ENCODE measurements at places on chromosomes 2 and 18.

- DNase-seq = peak; percentile 13
Measured at GRCh38 chr18:58095222-58095621, 51.2 kb downstream of the NEDD4L start.

- no peak for DNase-seq
Measured at GRCh38 chr2:176147210-176147799, 4.0 kb upstream of the HOXD4 start.

GRCh38 chr18:67359873-67360838 lies 156.4 kb downstream of the DSEL start:
- no peak for DNase-seq

DNA sequence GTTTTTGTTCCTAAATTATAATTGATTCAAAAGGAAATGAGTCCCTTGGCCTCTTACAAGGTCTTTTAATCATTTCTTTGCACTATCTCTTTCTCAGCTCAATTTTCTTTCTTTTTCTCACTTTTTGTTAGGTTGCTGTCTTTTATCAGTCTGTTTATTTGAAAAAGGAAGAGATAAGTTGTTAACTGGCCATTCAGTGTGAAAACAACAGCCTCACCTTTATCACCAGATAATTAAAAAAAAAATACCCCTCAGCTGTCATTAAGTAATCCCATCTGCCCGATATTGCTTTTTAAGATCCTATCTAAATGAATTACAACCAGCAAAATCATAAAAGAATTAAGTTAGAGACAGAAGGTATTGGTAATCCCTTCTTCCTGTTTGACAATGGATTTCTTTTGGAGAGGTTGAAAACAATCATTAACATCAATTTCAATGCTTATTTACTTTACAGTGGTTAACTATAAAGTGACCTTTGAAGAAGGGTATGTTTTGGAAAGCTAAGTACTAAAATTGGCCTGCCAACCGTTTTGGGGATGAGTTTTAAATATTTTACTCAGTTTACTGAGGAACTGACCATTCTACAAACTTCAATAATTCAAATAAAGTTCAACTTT lies 104.9 kb downstream of the TGIF1 start:
- DNase-seq = no peak

- no peak for DNase-seq
Measured at GRCh38 chr18:9691235-9691634, 16.9 kb upstream of the RAB31 start.

DNA sequence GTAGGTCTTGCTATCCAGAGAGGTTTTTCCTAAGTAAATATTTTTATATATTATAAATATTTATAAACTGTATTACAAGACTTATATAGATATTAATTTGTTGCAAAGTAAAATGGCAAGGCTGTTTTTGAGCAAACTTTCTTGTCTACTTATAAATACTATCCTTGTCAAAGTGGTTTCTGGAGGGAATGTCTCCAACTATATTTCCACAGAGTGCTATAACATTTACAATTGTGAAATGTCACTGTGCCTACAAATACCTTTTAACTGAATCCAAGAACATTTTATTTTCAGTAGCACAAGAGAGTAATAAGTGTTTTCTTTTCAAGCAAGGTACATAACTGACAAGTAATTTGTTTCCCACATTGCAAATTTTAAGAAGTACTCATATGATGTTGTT lies 256.8 kb downstream of the ZNF385B start:
- no peak for DNase-seq

DNA sequence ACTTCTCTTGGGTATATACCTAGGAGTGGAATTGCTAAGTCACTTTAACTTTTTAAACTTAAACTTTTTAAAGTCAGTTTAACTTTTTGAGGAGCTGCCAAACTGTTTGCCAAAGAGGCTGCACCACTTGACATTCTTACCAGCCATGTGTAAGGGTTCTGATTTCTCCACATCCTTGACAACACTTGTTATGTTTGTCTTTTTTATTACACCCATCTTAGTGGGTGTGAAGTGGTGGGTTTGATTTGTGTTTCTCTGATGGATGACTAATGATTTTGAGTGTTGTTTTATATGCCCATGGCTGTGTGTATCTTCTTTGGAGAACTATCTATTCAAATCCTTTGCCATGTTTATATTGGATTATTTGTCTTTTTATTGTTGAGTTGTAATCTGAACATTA lies 13.6 kb downstream of the ASAP2 start:
- DNase-seq = no peak

GRCh38 chr18:67589325-67589724 lies 72.8 kb upstream of the DSEL start:
- no peak for DNase-seq

GRCh38 chr2:45765728-45766254 lies 114.3 kb downstream of the PRKCE start:
- DNase-seq = peak; percentile 87

- no peak for DNase-seq
Measured at GRCh38 chr18:22207021-22207758, 37.8 kb downstream of the GATA6 start.

DNA sequence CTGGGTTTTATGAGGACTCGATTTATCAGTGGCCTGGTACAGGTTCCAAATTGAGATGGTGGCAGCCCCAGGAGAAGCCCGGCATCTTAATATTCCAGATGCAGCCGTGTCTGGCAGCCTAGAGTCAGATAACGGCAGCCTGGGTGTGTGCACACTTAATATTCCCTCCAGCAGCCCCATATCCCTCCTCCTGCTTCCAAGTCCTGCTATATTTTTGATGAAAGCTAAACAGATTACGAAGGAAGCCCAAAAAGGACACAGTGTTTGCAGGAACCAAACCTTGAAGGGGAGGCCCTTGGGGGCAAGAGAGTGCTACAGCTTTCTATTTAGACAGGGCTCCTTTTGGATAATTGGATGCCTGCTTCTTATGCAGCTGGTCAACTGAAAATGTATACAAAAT lies 25.1 kb upstream of the ALK start:
- no peak for DNase-seq

DNA sequence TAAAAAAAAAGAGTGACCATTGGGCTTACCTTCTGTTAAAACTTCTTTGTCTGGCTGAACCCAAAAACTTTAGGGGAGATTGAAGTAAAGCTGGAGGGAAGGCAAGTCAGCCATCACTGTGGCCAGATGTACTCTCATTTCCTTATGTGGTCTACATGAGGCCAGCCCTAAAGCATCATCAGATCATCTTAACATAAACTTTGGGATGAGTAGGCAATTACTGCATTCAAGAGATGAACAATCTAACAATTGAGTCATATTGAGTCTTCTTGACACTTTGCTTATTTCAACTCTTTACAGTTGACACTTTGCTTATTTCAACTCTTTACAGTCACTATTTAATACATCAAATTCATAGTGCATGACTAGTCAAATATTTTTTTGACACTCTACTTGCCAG lies 155.6 kb downstream of the QPCT start:
- no peak for DNase-seq

DNA sequence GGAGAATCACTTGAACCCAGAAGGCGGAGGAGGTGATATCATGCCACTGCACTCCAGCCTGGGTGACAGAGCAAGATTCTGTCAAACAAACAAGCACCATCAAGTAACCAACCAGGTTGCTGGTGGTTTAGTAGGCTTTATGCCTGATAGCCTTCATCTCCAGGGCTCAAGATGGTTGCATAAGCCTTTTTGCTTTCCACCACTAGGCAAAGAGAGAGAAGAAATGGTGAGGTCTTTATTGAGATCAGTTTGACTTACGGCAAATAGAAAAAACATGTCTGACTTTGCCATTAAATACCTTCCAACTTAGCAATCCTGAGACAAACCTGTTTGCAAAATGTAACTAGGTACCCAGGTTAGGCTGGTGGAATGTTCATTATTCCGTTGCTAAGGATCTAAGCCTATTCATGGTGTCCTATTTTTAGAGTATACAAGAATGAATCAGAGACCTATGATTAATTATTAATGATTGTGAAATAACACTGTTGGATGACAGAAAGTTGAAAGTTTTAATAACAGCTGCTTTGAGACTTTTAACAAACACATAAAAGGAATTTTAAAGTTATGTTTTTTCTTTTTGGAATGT lies 53.5 kb upstream of the SLC38A11 start:
- no peak for DNase-seq

GRCh38 chr2:82852787-82853186 lies 1606.3 kb downstream of the SUCLG1 start:
- DNase-seq = no peak
